ENCODE measurements at places on chromosomes 7 and 10.

DNA sequence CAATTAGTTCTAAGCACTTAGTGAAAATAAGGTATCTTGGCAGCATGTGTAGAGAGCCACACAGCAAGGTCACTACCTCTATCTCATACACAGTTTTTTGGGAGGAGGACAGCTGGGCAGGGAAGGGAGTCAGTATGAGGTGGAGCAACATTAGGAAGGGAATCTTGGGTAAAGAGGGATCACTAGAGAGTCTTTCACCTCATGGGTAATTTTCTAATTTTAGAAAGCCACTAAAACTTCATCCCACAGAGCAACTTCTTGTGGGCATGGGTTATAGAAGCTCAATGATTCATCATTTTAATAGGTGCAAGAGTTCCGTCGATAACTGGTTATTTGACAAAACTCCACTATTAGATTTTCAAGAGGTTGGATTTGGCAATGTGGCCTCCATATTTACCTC is 2.5 kb downstream of the NRAP start:
- no peak for DNase-seq

DNA sequence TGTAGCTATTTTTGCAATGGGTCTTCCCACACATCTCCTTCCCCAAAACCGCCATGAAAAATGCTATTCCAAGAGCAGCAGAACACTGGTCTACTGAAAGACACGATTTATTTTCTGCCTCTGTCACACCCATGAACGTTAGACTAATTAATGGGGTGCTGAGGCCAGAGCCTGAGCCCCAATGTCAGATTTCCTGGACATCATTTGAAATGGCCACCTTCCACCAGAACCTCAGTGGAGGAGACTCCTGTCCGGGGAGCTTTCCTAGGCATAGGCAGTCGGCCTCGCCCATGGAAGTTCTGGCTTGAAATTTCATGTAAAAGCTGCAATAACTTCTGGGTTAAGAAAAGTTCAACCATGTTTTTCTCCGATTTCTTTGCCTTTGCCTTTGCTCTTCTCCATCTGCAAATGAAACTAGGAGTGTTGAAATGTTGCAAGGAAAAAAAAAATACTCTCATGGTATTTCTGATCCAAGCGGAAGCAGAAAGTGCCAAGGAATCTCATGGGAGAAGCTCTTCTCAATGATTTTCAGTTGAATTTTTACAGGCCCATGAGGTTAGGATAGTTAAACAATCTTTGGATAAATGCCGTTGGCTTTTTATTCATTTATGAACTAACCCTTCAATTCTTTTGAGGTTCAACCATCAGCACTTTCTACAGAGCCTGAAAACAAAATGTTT is 570.8 kb upstream of the MGMT start:
- DNase-seq: no peak

- DNase-seq: no peak
Observed at GRCh38 chr10:69466158-69466490, 14.9 kb downstream of the TSPAN15 start.

DNA sequence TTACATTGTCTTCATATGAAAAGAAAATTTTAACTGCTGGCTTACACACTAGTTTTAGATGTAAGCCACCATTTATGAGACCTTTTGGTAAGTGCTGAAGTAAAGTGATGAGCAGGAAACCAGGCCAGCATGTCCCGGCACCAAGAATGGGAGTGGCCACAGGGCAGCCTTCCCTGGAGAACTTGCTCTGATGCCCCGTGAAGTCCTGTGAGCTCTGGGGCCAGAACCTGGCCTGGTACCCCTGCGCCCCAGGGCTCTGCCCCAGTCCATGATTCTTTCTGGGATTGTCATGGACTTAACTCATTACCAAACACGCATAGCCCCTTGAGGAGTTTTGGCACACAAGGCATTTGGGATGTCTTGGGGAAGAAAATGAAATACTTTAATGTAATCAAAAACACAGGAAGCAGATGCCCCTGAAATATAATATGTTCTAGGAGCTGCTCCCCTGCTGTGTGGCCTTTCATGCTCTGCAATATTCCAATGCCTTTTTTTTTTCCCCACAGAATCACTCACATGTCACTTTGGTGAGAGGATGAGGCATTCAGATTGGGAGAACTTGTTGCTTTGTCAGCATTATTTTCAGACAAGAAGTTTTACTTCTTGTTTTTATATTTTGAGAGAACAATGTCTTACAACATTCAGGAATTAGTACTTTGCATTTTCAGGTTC is 53.1 kb upstream of the CXCL12 start:
- DNase-seq: no peak

GRCh38 chr7:25714013-25714412 is 438.0 kb upstream of the NFE2L3 start:
- no peak for DNase-seq

DNA sequence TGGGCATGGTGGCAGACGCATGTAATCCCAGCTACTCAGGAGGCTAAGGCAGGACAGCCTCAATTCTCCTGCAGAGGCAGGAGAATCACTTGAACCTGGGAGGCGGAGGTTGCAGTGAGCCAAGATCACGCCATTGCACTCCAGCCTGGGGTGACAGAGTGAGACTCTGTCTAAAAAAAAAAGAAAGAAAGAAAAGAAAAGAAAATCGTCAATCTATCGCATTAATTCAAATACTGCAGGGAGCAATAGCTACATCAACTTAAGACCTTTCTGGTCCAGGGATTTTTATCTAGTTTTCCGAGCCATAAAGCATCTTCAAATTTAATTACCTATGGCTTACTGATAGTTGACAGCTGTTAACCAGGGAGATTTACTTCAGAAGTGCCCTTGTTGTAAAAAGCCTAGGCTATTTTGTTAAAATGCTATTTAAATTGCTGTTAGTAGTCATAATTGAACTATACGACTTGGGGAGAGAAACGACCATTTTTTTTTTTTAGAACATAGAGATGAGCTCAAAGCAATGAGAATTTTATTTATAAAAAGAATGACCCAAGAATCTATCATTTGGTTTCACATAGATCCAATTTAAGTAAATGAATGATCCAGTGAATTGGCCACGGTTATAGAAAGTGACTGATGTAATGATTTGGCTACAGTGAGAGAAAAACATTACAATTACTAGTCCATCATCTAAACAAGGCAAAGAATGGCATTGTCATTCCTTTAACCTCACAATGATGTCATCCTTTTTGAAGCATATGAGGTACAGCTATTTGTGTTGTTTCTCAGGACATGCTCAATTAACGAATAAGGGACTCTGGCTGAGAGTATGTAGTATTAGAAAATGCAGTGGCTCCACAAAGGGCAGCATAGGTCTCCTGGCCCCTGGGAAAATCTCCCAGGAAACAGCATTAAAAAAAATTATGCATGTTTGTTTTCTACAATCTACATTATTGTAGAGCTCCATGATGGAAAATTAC is 85.3 kb downstream of the SEMA3C start:
- DNase-seq: no peak

DNA sequence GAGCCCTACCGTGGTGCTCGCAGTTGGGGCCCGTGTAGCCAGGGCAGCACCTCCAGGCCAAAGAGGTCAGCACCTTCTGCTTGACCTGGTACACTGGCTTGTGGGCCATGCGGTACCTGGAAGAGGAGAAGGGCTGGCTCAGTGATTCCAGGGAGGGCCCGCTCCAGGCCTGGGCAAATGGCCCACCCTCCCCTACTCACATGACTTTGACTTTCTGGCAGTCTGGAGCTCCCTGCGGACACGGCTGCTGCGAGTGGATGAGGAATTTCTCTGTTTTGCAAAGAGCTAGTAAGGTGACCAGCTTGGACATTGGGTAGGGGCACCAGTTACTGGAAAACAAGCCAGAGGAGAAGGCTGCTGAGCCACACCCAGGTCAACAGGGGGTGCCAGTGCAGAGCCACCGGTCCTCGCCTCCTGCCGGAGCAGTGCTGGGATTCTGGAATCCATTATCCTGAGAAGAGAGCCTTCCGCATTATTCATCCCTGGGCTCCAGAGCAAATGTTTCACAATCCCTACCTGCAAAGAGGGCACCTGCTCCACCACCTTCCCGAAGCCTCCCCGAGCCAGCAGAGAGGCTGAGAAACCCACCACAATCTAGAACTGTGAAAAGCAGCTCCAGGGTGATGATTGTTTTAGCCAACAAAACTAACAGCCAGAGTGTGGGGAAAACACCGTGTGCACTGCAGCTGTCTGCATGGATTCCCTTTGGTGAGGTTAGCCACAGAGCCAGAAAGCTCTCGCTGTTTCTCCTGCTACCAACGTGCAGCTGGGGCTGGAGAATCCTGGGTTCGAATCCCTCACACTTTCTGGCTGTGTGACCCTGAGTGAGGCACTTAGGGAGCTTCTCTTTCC is 11.8 kb downstream of the MMRN2 start:
- DNase-seq: no peak

GRCh38 chr7:90618876-90619275 is 22.8 kb downstream of the CDK14 start:
- DNase-seq: no peak

DNA sequence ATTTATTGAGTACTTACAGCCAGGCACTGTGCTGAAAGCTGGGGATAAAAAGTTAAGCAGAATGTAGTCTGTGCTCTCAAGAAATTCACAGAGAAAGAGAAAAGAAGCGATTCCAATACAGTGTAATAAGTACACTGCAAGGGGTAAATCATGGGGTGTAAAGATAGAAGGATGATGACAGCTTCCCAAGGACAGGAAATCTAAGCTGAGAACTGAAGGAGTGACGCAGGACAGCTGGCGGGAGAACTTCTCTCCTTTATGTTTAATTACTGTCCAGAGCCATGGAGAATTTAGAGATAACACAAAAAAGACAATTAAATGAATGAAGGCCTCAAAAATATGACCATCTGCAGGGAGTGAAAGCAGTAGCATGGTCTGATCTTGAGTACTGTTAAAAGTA is 34.8 kb downstream of the C7orf33 start:
- DNase-seq: no peak

GRCh38 chr7:37718585-37718984 is 35.0 kb downstream of the GPR141 start:
- DNase-seq: no peak

GRCh38 chr10:22042557-22043326 is 39.2 kb upstream of the DNAJC1 start:
- DNase-seq: no peak

DNA sequence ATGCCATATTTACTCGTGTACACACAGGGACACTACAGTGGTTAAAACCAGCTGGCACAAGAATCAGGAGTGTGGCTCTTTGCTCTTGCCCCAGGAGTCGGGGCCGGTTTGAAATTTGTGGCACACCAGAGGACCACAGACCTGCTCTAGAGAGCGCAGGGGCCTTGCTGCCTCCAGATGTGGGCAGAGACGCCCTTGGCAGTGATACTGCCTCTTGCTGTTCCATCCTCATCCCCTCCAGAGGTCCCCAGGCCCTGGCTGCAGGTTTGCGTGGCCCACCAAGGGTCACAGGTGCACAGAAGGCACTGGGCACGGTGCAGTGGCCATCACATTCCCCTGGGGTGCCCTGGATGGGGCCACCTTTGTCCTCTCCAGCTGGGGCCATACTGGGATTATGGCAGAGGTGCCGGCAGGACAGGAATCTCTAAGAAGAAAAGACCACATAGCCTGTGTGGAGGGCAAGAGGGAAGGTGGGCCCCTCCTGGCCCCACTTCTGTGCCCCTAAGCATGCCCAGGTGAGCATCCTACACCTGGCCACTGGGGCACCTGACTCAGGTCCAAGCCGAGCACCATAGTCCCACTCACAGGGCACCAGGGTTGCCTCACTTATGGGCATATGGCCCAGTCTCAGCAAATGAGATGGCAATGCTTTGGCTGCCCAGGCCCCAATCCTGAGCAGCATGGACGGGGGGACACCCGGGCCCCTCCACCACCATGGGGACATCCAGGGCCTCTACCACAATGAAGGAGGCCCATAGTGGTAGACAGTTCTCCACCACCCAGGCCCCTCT is 45.6 kb downstream of the FOXL3 start:
- no peak for DNase-seq

DNA sequence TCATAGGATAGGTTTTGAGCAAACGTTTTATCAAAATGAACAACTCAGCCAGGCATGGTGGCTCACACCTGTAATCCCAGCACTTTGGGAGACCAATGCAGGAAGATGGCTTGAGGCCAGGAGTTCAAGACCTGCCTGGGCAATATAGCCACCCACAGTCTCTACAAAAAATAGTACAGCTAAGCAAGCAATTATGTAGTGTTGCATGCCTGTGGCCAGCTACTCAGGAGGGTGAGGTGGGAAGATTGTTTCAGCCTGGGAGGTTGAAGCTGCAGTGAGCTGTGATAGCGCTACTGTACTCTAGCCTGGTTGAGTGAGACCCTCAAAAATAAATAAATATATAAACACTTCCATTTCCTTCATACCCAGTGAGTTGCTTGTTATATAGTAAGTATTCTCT is 67.1 kb downstream of the LSMEM1 start:
- DNase-seq: no peak

Data from stimulated activated CD4-positive, alpha-beta T cell treated with anti-CD3 and anti-CD28 coated beads, Interleukin-2, amount 100 ng/mL, for 48 hours (primary cell).